ENCODE measurements at places on chromosomes 1 and 21.

- no peak for DNase-seq
Measured at GRCh38 chr1:15328351-15329103, 81.2 kb upstream of the EFHD2 start.

DNA sequence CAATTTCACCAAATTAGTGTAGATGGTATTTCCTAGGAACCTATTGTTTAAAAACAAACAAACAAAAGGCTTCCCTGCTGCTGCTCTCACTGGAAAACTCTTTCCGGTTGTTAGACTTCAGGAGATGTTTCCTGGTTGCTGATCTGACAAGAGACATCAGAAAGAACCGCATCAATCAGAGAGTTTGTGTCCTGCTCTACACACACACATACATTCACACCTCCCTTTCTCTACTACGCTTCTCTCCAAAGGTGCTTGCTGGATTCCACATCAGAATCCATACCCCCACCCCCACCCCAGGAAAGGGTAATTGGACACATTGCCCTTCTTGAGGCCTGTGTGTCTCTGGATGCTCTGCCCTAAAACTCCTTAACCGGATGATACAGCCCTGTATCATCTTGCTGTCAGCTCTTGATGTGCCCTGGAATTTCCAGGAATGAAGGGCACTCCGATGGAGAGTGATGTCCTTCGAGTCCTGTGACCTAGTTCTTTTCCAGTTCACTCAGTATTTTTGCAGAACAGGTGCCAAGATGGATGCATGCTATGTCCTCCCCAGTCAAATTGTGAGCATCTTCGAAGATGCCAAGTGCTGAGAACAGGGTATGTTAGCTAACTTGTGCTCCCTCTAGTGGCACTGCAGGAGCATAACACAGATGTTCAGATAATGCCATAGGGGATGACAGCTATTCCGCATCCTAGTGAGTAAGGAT, 113.7 kb upstream of the SLC35F3 start:
- peak; percentile 11 for DNase-seq

DNA sequence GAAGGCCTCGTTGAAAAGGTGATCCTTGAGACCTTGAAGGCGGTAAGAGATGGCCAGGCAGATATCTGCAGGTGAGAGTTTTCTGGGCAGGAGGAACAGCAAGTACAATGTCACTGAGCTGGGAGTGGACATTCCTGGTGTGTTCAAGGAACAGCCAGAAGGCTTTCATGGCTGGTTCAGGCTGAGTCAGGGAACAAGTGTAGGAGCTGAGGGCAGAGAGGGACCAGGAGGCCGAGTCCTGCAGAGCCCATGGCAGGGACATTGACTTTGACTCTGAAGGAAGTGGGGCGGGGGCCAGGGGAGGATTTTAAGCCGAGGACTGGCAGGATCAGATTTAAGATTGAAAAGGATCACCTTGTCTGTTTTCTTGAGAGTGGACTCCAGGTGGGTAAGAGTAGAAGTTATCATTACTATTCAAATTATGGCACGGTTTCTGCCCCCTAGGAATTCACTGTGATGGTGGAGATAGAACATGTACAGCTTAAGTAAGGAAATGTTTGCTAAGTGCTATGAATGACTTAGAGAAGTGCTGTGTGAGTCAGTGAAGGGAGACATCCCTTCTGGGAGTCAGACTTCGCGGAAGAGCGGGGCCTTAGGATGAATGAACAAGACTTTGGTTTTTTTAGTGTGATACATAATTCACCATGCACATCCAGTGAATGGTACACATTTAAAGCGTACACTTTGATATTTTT, 202.3 kb downstream of the KIF26B start:
- DNase-seq = no peak

DNA sequence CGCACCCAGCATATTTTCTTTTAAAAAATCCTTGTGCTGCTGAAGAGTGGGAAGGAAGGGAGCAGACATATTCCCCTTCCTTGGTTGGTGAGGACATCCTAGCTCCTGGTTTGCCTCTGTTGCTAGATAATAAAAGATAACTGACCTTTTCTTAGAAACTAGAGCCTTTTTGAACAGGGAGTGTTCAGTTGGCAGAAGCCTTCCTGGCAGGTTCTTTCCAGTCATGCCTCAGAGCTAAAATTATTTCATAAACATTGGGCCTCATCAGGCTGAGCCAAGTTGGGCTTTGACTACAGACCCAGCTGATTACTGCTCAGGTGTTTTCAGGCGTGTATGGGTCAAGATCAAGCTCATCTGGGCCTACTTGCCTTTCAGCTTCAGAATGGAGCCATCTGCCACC, 22.7 kb upstream of the SH3BGRL3 start:
- DNase-seq = no peak

DNA sequence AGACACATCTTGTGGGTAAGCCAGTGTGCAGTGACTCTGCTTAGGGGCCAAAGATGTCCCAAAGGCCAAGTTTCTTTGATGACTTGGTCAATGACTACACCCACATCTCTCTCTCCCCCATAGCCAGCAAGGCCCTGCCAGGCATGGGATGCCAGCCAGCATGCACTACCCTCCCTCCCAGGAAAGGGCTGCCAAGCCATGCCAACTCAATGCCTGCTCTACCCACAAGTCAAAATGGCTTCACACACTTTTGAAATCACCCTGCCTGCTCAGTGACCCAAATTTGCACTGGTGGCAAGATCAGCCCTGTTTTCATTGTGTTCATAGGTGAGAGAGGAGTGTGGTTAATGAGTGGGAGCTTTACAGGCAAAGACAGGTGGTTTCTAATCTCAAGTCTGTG, 112.5 kb downstream of the MATN1 start:
- DNase-seq = no peak

GRCh38 chr1:200410566-200410878, 686 bp upstream of the ZNF281 start:
- peak; percentile 83 for DNase-seq

GRCh38 chr1:218482683-218483082, 137.5 kb downstream of the TGFB2 start:
- DNase-seq = no peak

DNA sequence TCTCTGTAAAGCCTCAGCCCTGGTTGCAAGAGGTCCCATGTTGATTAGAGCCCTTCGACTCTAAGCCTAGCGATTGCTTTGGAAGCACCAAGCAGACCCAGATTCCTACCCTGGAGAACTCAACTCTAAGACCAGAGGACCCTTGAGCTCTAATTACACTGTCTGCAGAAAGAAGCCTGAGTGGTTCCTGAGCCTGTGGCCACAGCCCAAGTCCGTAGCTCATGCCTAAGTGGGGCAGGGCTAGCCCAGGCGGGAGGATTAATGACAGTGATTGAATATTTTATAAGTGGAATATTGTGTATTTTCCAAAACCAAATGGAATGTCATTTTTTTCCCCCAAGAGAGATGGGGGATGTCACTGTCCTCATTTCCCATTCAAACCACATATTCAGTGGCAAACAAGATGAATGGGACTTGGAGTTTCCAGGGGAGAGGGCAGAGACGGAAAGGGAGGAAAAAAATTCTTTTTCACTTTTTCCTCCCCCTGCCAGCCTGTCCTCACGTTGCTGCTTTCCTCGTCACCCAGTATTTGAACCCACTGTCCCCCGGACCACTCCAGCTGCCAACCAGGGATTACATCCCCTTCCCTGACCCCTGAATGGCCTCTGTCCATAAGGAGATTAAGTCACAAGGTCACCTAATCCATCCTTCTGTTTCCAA, 79.6 kb upstream of the CTTNBP2NL start:
- no peak for DNase-seq

GRCh38 chr1:229479660-229480399, 28.3 kb downstream of the NUP133 start:
- no peak for DNase-seq

DNA sequence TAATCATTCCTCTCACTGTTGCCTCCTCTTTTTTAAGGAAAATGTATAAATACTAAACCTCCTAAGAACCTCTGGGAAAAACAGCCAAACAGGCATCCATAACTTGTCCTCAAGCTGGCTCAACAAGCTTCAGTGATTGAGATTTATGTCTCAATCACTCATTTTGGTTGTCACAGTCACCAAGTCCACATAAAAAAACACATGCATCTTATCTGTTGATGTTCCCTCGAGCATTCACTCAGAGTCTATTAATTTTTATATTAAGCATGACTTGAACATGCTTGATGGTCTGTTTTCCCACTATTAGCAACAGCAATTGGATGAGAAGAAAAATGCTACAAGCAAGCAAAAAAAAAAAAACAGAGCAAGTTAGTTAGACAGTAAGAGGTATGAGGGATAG, 254.3 kb downstream of the RGS7 start:
- no peak for DNase-seq

DNA sequence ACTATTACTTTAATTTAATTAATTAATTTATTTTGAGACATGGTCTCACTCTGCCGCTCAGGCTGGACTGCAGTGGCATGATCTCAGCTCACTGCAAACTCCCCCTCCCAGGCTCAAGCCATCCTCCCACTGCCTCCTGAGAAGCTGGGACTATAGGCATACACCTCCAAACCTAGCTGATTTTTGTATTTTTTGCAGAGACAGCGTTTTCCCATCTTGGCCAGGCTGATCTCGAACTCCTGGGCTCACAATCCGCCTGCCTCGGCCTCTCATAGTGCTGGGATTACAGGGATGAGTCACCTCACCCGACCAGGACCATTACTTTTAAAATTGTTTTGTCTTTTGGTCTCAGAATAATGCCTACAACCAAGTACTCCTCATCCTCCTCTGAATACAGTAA, 15.6 kb downstream of the YY1AP1 start:
- no peak for DNase-seq

- DNase-seq = no peak
Measured at GRCh38 chr21:31107871-31108270, 69.6 kb upstream of the KRTAP19-8 start.

- DNase-seq = no peak
Measured at GRCh38 chr1:161962091-161962887, 61.4 kb downstream of the OLFML2B start.

DNA sequence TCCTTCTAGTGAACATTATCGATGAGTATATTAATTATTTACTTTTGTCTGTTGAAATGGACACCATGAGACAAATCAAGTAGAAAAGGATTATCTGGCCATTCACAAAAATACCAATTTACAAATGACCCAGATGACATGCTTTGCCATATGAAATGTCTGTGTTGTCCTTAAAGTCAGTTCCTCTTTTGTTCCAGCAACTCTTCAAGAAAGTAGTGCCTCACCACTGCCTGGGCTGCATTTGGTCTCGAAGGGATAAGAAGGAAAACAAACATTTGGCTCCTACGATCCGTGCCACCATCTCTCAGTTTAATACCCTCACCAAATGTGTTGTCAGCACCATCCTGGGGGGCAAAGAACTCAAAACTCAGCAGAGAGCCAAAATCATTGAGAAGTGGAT, 79.6 kb downstream of the RGL1 start:
- DNase-seq = no peak

Data from NCI-H1436 treated with DMSO at 0.1 percent for 48 hours (cell line).